Activated CD4-positive, alpha-beta T cell treated with anti-CD3 and anti-CD28 coated beads, Interleukin-2, amount 10 ng/mL, durations not matched to agents 7 days and 5 days (primary cell): ENCODE measurements at places on chromosomes 2 and 18.

- no peaks in the 10 kb centered on the region for H3K36me3 ChIP-seq
- H3K4me1 ChIP-seq = no peaks in the 10 kb centered on the region
- H3K27me3 ChIP-seq = peaks cover 25% of the 10 kb centered on the region
- no peak overlapping the region for H3K4me3 ChIP-seq
- DNase-seq = no peak
- H3K27ac ChIP-seq = no peak overlapping the region
Measured at GRCh38 chr18:75504469-75504868, 77.0 kb upstream of the SMIM21 start.

DNA sequence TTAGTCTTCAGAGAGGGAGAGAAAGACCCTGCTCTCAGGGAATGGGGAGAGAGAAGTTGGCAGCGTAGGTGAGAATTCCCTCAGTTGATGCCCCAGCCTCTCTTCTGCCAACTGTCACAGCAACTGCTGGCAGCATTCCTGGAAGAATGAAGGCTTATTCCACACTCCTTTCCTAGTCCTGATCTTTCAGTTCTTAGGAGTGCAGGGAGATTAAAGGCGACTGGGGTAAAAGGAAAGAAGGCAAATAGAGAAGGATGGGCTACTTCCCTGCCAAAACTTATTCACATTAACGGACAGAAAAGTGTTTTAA lies 65.9 kb upstream of the ACAA2 start:
- no peak overlapping the region for H3K27ac ChIP-seq
- no peak for DNase-seq
- H3K4me1 ChIP-seq = peaks cover 2% of the 10 kb centered on the region
- peaks cover 26% of the 10 kb centered on the region for H3K27me3 ChIP-seq

- H3K4me3 ChIP-seq = no peak overlapping the region
- H3K27ac ChIP-seq = no peak overlapping the region
- no peaks in the 10 kb centered on the region for H3K4me1 ChIP-seq
- H3K27me3 ChIP-seq = peaks cover 3% of the 10 kb centered on the region
- no peaks in the 10 kb centered on the region for H3K36me3 ChIP-seq
- no peak for DNase-seq
Measured at GRCh38 chr18:5918205-5918858, 23.0 kb upstream of the TMEM200C start.

DNA sequence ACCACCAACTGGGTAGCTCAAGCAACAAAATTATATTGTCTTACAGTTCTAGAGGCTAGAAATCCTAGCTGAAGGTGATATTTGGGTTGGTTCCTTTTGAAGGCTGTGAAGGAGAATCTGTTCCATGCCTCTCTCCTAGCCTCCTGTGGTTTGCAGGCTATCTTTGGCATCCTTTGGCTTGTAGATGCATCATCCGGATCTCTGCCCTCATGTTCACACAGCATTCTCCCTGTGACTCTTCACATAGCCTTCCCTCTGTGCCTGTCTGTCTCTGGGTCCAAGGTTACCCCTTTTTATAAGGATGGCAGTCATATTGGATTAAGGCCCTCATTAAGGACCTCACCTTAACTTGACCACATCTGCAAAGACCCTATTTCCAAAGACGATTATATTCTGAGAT lies 78.6 kb upstream of the MAP3K20 start:
- no peaks in the 10 kb centered on the region for H3K4me1 ChIP-seq
- H3K27ac ChIP-seq = no peak overlapping the region
- no peaks in the 10 kb centered on the region for H3K36me3 ChIP-seq
- no peak for DNase-seq

DNA sequence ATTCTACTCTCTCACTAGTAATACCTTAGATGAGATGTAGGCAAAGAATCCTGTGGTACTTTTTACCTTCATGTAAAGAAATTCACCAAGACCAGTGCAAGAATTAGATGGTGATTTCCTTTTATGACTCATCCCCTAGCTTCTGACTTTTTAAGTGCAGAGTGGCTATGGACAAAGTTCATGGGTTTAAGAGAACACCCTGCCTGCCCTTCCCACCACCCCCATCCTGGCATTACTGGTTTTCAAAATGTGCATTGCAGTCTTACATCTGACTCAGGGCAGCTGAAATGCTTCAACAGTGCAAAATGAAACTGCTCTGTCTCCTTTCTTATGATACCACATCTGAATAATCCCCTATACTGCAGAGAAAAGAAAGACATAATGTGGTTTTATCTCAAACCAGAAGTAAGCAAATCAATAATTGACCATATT lies 22.6 kb downstream of the MAIP1 start:
- peak; percentile 12 for DNase-seq
- peak overlapping the region; percentile 26 for H3K27ac ChIP-seq
- peaks cover 22% of the 10 kb centered on the region for H3K4me1 ChIP-seq
- no peak overlapping the region for H3K4me3 ChIP-seq
